Vagina (tissue), 2 donors: ENCODE measurements at places on chromosomes 12 and 14. TPM values are rescaled to one million over a fixed set of nuclear protein-coding genes. Genes with fewer than 3 reads are reported as not detected.
A peak's percentile ranks its signal among the peaks of the same experiment; 100 is the strongest.

GRCh38 chr14:24873551-24873950 is 176.4 kb downstream of the STXBP6 start:
- no peak overlapping the region for H3K4me3 ChIP-seq
- DNase-seq: no peak
- no peak overlapping the region for H3K27ac ChIP-seq
- no peaks in the 10 kb centered on the region for H3K36me3 ChIP-seq
- H3K27me3 ChIP-seq: no peaks in the 10 kb centered on the region
- no peaks in the 10 kb centered on the region for H3K4me1 ChIP-seq

- H3K36me3 ChIP-seq: no peaks in the 10 kb centered on the region
- no peaks in the 10 kb centered on the region for H3K4me1 ChIP-seq
- H3K4me3 ChIP-seq: no peak overlapping the region
- no peaks in the 10 kb centered on the region for H3K27me3 ChIP-seq
These were observed 40.8 kb upstream of the OR4E1 start for GRCh38 chr14:21714318-21714929.

DNA sequence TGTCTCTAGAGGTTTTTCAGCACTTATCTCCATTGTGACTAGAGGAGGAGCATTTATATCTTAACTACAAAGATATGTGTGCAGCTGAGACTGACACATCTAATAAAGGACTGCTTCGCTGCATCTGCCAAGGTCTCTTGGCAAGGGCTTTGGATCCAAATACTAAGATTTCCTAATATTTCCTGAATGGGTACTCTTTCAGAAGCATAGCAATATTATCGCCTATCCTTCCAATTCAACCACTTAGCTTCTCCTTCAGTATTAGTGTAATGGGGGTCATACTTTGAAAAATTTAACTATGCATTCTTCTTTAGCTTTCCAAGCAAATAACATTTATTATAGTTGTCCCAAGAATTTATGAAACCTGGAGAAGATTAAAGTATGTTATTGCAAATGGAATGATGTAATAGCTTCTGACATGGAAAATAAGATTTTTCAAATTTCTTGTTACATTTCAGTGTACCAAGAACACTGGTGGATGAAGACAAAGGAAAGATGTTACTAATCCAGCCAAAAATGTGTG is 243.0 kb upstream of the PDE3A start:
- no peak overlapping the region for H3K4me3 ChIP-seq
- H3K27me3 ChIP-seq: no peaks in the 10 kb centered on the region

- H3K27me3 ChIP-seq: no peaks in the 10 kb centered on the region
- peaks cover 66% of the 10 kb centered on the region for H3K4me1 ChIP-seq
- H3K4me3 ChIP-seq: no peak overlapping the region
- H3K27ac ChIP-seq: peak overlapping the region; percentile 87
These were observed 77.7 kb downstream of the ARF6 start for GRCh38 chr14:49970474-49971147.

- no peaks in the 10 kb centered on the region for H3K27me3 ChIP-seq
- no peak for DNase-seq
- no peaks in the 10 kb centered on the region for H3K4me1 ChIP-seq
- no peak overlapping the region for H3K4me3 ChIP-seq
- no peaks in the 10 kb centered on the region for H3K36me3 ChIP-seq
These were observed 52.4 kb upstream of the CAPRIN2 start for GRCh38 chr12:30806989-30807694.

- H3K27ac ChIP-seq: no peak overlapping the region
- H3K27me3 ChIP-seq: no peaks in the 10 kb centered on the region
- no peak for DNase-seq
- H3K4me1 ChIP-seq: no peaks in the 10 kb centered on the region
- no peak overlapping the region for H3K4me3 ChIP-seq
These were observed 1231.2 kb upstream of the FLRT2 start for GRCh38 chr14:84298663-84299195.

DNA sequence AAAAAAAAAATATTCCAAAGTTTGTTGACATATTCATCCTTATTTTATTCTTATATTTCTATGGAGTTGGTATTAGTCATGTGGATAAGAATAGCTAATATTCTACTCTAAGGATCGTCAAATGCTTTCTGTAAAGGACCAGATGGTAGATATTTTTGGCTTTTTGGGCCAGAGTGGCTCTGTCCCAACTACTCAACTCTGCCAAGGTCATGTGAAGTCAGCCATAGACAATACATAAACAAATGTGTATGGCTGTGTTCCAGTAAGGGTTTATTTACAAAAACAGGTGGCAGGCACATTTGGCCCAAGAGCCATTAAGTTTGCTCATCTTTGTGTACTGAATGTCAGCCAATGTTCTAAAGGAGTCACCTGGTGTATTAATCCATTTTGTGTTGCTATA is 131.8 kb downstream of the TBX5 start:
- no peaks in the 10 kb centered on the region for H3K27me3 ChIP-seq
- no peaks in the 10 kb centered on the region for H3K36me3 ChIP-seq
- H3K27ac ChIP-seq: no peak overlapping the region
- H3K4me3 ChIP-seq: no peak overlapping the region
- no peaks in the 10 kb centered on the region for H3K4me1 ChIP-seq
- no peak for DNase-seq

- H3K36me3 ChIP-seq: no peaks in the 10 kb centered on the region
- DNase-seq: no peak
- no peaks in the 10 kb centered on the region for H3K4me1 ChIP-seq
- no peak overlapping the region for H3K4me3 ChIP-seq
- no peaks in the 10 kb centered on the region for H3K27me3 ChIP-seq
These were observed 46.4 kb downstream of the EMP1 start for GRCh38 chr12:13242936-13243335.

GRCh38 chr12:115873451-115874082 is 403.9 kb downstream of the MED13L start:
- H3K36me3 ChIP-seq: no peaks in the 10 kb centered on the region
- H3K4me1 ChIP-seq: peaks cover 7% of the 10 kb centered on the region
- DNase-seq: no peak
- no peak overlapping the region for H3K27ac ChIP-seq

- H3K27ac ChIP-seq: no peak overlapping the region
- no peaks in the 10 kb centered on the region for H3K36me3 ChIP-seq
- no peaks in the 10 kb centered on the region for H3K27me3 ChIP-seq
- no peaks in the 10 kb centered on the region for H3K4me1 ChIP-seq
- no peak overlapping the region for H3K4me3 ChIP-seq
- DNase-seq: no peak
These were observed 19.1 kb upstream of the WASHC3 start for GRCh38 chr12:102080842-102081241.

SYNDIG1L gene
- total RNA-seq: not detected

INSM2 gene
- 0.98 TPM for total RNA-seq

GRCh38 chr12:120181991-120182631 is 12.4 kb downstream of the GCN1 start:
- H3K4me1 ChIP-seq: no peaks in the 10 kb centered on the region
- H3K27me3 ChIP-seq: no peaks in the 10 kb centered on the region
- no peak overlapping the region for H3K4me3 ChIP-seq
- no peak for DNase-seq

OVCH1 gene
- total RNA-seq: 0.25 TPM

DNA sequence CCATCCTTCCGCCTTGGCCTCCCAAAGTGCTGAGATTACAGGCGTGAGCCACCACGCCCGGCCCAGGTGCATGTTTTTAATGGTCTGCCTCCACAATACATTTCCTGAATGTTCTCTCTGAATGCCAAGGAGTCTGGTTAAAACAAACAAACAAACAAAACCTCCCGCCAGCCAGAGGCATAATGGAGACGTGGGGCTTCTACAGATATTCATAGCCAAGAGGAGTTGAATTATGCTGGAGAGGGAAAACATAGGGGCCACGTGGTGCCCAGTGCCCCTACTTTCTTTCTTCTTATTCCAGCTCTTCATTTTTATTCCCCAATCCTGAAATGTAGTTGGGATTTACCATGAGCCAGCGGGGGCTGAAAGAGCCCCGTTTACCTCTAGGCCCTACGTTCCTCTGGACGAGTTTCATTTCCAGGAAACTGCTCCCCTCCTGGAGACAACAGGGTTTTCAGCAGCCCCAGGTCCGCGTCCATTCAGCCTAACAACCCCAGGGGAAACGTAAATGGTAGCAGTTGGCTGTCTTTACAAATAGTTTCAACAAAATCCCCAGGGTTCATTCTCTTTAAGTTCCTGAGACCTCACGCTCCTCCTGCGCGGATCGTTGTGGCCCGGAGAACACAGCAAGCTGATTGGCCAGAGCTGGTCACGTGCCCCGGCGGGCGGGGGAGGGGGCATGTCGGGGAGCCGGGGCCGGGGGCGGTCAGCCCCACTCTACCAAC is 108.5 kb upstream of the ESRRB start:
- no peaks in the 10 kb centered on the region for H3K27me3 ChIP-seq
- no peak for DNase-seq
- H3K4me3 ChIP-seq: peak overlapping the region; percentile 36
- peaks cover 15% of the 10 kb centered on the region for H3K4me1 ChIP-seq
- H3K36me3 ChIP-seq: no peaks in the 10 kb centered on the region
